T-cell (primary cell): ENCODE measurements at places on chromosomes 12 and 14.

GRCh38 chr14:77985211-77985615 is 185.0 kb upstream of the NRXN3 start:
- DNase-seq = no peak

DNA sequence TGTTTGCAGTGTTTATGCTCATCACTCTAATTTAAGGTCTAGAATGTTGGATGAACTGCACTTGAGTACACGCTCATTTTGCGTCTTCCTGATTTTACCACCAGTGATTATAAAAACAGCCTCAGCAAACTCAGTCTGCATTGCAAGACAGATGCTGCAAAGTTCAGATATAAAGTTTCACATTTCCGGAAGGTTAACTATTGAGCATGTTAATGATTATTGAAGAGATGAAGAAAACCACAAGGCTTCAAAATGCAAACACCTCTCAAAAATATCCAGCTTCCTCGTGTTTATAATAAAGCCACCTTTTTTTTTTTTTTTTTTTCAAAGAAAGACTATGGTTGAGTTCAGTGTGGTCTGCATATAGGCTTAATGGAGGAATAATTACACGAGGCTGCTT is 92.1 kb upstream of the BMP4 start:
- no peak for DNase-seq

DNA sequence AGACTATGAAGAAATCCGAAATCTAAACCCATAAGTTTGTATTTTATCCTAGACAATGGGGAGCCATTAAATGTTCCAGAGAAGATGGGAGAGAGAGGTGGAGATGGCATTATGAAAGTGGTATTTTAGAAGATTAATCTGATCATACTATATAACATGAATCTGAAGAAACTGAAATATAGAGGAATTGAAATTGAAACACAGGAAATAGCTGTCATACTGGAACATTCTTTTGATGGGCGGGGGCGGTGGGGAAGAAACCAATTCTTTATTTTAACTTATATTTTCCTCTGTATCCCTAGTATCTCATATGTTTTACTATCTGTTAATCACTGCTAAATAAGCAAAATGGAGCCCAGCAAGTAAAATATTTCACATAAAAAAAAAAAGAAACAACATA is 27.0 kb upstream of the FOXN3 start:
- DNase-seq = no peak

GRCh38 chr14:91062600-91062999 is 2.2 kb upstream of the RPS6KA5 start:
- no peak for DNase-seq

- no peak for DNase-seq
Measured at GRCh38 chr12:6241495-6241894, 41.3 kb downstream of the CD9 start.

DNA sequence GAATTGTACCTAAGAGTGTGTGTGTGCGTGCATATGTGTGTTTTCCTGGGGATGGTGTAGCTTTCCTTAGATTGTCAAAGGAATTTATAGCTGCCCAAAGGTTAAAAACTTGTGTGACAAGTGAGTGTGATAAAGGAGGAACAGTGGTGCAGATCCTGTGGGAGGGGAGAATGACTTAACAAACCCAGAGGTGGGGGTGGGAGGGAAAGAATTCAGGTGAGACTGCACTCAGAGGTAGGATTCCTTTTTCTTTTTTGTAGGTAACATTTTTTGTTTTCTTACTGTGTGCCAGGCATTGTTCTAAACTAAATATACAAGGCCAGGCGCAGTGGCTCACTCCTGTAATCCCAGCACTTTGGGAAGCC is 45.3 kb upstream of the SINHCAF start:
- DNase-seq = no peak

DNA sequence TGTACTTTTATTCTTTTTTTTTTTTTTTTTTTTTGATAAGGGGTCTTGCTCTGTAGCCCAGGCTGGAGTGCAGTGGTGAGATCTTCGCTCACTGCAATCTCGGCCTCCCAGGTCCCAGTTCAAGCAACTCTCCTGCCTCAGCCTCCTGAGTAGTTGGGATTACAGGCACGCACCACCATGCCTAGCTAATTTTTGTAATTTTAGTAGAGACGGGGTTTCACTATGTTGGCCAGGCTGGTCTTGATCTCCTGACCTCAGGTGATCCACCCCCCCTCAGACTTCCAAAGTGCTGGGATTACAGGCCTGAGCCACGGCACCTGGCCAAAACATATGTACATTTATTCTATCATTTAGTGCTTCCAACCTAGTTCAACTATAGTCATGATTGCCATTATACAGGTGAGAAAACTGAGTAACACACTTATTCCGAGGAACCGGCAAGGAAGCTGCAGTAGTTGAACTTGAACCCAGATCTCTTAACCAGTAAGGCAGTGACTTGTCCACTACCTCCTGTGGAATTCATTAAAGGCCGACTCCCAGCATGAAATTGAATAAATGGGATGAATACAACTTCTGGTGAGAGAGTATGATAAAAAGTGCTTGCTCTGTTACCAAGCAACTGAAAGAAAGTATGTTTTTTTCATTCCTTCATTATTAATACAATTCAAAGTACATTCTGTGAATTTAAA is 755 bp upstream of the ATF7IP start:
- DNase-seq = no peak

- no peak for DNase-seq
Measured at GRCh38 chr12:31308116-31308515, 17.8 kb downstream of the SINHCAF start.

GRCh38 chr12:20268771-20269170 is 99.6 kb upstream of the PDE3A start:
- no peak for DNase-seq

- DNase-seq = no peak
Measured at GRCh38 chr14:33062476-33062875, 123.8 kb downstream of the NPAS3 start.

DNA sequence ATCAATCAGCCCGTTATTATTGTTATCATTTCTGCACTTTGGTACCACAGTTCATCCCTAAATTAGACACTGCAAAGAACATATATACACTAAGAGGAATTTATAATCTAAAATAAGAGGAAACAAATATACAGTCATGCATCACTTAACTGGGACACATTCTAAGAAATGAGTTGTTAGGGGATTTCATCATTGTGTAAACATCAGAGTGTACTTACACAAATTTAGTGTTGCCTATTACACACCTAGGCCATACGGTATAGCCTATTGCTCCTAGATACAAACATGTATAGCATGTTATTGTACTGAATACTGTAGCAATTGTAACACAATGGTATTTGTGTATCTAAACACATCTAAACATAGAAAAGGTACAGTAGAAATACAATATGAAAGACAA is 190.5 kb downstream of the BMP4 start:
- no peak for DNase-seq

- DNase-seq = no peak
Measured at GRCh38 chr12:53179687-53180219, 769 bp upstream of the ZNF740 start.

DNA sequence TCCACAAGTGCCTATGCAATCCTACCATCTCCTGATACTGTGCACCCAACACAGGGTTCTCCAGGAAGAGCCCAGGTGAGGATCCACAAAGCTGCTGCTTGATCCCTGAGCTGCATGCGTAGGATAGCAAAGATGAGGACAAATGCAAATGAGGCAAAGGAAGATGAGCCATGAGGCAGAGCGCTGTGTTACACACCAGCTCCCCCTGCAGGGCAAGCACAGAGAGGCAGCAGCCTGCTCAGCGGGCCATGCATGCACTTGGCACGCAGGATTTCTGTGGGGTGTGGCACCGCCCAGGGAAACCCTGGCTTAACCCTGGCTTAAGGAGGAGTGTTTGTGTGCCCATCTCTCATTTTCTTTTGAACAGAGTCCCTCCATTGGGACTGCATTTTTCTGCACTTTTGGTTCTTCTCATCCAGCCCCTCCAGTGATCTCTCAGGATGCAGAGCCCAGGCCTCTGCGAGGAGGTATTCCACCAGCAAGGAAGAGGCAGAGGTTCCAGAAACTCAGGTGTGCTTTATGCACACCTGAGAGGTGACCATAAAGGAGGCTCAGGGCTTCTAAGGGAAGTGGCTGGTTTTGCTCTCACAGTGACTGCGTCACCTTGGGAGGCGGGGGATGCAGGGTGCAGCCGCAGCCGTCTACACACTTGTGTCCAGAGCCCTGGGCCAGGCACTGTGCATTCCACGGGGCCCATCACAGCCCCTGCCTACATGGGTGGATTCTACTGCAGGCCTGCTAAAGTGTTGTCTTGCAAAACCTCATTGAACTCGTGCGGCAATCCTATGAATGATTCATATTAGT is 973.3 kb upstream of the TMEM132C start:
- DNase-seq = no peak

DNA sequence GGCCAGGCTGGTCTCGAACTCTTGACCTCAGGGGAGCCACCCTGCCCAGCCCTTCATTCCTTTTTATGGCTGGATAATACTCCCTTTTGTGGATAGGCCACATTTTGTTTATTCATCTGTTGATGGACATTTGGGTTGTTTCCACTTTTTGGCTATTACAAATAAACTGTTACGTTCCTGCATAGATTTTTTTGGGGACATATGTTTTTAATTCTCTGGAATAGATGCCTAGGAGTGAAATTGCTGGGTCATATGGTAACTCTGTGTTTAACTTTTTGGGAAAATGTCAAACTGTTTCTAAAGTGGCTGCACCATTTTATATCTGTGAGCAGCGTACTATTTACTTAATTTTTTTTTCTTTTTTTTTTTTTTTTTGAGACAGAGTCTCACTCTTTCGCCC is 9.8 kb downstream of the KMT5A start:
- DNase-seq = no peak

- no peak for DNase-seq
Measured at GRCh38 chr12:124032265-124032886, 59.4 kb downstream of the ZNF664 start.

GRCh38 chr12:87775051-87775450 is 254.2 kb downstream of the C12orf50 start:
- no peak for DNase-seq

DNA sequence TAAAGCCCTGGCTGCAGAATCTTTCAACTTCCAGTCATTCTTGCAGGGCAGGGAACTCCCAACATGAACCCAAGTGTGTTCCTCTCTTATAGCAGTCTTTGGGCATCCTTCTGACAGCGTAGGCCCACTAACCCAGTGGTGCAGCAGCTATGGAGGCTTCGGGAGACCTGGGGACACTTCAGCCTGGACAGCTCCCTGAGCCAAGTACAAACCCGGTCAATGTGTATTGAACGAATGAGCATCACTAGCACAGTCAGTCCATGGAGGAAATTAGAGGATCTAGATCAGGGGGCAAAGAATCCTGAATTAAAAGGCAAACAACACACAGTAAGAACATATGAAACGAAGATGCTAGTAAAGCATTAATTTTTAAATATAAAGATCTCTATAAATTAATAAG is 41.8 kb downstream of the KIAA0586 start:
- no peak for DNase-seq

- DNase-seq = no peak
Measured at GRCh38 chr14:31893221-31893757, 183.8 kb upstream of the ARHGAP5 start.

DNA sequence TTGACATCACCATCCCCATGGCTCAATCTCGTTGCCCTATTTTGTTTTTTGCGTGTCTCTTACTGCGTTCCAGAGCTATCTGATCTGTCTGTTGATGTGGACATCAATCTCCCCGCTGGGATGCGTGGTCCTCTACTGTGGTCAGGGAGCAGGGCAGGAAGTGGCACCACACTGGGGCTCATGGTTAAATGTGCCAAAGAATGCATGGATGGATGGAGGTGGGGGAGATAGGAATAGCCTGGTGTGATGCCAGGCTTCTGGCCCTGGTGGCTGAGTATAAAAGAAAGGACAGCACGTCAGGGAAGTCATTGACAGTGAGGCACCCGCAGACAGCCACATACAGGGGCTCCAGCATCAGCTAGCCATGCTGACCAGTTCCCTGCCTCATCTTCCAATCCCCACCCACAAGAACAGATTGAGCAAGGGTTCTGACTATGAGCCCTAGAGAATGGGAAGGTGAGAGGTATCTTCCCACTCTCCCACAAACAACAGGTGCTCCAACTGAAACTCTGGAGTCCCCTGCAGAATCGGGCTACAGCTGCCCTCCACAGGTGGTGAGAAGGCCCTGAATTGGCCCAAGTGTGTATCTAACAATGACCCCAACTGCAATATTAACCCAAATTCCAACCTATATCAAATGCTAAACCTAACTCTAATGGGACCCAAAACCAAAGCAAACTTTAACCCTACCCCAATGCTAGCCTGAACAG is 2.7 kb upstream of the BEGAIN start:
- no peak for DNase-seq

DNA sequence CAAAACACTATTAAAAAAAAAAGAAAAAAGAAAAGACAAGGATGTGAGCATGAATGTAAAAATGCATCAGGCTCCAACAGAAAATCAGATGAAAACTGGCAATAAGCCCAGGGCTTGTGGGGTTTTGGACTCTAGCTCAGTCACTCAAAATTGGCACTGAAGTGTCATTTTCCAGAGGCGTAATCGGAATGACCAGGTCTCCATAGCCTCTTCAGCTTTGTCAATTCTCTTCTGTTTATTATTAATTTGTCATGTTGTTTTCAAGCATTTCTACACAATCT is 137.2 kb upstream of the TRHDE start:
- DNase-seq = no peak

GRCh38 chr12:116692605-116693004 is 45.3 kb downstream of the SPRING1 start:
- DNase-seq = no peak

- no peak for DNase-seq
Measured at GRCh38 chr12:5715021-5715420, 230.0 kb downstream of the ANO2 start.

DNA sequence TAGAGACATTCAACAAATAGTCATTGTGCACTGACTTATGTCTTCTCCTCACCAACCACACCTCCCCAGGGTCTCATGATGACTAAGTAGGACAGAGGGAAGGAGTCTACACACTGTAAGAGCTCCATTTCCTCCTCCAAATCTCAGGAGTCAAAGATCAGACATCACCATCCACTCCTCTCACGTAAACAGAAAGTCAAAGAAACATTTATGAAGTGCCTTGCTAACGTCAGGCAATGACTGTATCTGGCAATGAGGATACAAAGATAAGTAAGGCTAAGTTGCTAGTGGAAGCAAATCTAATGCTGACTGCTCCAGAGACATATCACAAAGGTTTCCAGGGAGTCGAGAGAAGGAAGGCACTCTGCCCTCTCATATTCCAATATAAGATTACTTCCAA is 88.9 kb downstream of the SLC2A13 start:
- no peak for DNase-seq

DNA sequence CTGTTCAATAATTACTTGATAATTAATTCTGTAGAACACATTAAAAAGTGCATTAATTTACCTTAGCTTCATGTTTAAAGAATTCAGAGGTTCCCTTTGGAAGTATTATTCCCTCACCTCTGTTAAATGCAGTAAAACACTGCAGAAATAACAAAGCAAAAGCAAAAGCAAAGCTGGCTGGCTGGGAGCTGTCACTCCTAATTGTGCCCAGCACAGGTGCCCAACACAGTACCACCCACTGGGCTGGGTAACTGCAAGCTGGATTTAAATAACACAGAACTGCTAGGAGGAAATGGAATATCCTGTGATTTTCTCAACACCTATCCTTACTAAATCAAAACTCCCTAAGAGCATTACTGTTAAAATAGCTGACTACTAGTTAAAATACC is 72.6 kb downstream of the SLC2A13 start:
- no peak for DNase-seq

GRCh38 chr14:92531106-92531873 is 17.7 kb downstream of the RIN3 start:
- peak; percentile 60 for DNase-seq

GRCh38 chr14:80987235-80988032 is 32.0 kb downstream of the TSHR start:
- peak; percentile 30 for DNase-seq

- no peak for DNase-seq
Measured at GRCh38 chr12:26523708-26524150, 309.3 kb downstream of the ITPR2 start.
